Esophagus squamous epithelium (tissue), 5 donors: ENCODE measurements at places on chromosomes 3 and 15.

GRCh38 chr3:15206662-15207576 is 873 bp downstream of the CAPN7 start:
- H3K27me3 ChIP-seq = no peaks in the 10 kb centered on the region
- no peaks in the 10 kb centered on the region for H3K36me3 ChIP-seq
- no peak for DNase-seq

DNA sequence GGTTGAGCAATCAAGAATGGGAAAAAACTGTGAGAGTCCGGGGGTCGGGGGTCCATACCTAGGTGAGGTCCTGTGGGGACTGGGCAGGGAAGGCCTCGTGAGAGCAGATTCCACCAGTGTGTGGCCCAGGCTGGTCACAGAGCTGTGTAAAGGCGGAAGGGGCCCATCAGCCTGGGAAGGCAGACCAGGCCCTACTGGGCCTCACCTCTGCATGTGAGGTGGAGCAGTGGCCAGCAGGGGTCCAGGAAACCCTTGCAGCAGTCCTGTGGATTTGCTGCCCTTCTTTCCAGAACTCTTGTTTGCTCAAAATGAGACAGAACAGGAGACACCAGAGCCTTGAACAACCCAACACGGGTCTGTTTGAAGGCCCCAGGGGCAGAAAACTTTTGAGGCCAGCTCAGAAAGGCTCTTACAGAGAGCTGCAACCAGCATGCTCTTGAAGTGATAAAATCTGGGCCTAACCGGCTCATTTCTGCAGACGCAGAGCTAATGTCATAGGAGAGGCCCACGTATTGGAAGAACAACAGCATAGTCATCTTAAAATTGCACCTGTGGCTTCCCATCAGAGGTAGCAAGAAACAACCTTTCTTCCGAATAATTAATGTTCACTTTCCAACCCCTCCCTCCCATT is 30.3 kb upstream of the HHATL start:
- H3K27me3 ChIP-seq = no peaks in the 10 kb centered on the region
- no peaks in the 10 kb centered on the region for H3K4me1 ChIP-seq
- no peak for DNase-seq
- H3K27ac ChIP-seq = no peak overlapping the region

DNA sequence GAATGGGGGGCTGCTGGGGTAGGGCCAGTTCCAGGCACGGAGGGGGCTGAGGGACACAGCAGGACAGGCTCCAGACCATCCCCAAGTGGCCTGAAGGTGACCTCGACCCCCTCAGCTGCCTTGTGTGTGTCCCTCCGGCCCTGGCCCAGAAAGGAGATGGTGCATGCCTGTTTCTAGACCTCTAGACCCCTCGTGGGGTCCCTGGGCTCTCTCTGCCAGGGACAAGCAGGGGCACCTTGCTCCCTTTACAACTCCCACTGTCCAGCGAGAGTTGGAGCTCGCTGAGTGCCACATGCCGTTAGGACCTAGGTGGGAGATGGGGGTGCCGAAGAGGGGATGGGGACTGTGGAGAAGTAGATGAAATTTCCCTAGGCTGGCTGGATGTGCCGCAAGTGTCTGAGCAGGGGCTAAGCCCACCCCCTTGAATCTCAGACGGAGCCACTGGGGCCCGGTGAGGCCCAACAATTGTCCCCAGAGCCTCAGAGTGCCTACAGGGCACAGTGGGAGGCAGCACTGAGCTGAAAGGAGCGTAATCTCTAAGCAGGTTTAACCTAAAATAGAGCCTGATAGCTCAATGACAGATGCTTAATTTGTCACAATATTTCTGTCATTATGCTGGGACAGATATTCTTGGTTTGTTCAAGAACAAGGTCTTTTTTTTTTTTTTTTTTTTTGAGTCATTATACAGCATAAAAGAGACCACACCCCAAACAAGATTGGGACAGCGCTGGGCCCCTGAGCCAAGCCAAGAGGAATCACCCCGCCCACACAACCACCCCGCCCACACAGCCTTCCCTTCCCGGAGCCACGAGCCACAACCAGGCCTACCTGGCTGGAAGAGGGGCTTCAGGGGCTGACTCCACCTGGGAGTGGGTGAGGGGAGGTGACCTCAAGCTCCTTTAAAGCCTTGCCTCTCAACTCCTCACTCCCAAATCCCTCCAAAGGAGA is 23.6 kb upstream of the KLF13 start:
- no peaks in the 10 kb centered on the region for H3K36me3 ChIP-seq
- no peak overlapping the region for H3K27ac ChIP-seq
- H3K4me1 ChIP-seq = peaks cover 8% of the 10 kb centered on the region
- H3K4me3 ChIP-seq = no peak overlapping the region
- no peaks in the 10 kb centered on the region for H3K27me3 ChIP-seq

- H3K27me3 ChIP-seq = no peaks in the 10 kb centered on the region
- H3K4me3 ChIP-seq = no peak overlapping the region
- H3K4me1 ChIP-seq = peaks cover 9% of the 10 kb centered on the region
- DNase-seq = no peak
- H3K27ac ChIP-seq = no peak overlapping the region
Observed at GRCh38 chr15:100461049-100461448, 67.7 kb downstream of the CERS3 start.

DNA sequence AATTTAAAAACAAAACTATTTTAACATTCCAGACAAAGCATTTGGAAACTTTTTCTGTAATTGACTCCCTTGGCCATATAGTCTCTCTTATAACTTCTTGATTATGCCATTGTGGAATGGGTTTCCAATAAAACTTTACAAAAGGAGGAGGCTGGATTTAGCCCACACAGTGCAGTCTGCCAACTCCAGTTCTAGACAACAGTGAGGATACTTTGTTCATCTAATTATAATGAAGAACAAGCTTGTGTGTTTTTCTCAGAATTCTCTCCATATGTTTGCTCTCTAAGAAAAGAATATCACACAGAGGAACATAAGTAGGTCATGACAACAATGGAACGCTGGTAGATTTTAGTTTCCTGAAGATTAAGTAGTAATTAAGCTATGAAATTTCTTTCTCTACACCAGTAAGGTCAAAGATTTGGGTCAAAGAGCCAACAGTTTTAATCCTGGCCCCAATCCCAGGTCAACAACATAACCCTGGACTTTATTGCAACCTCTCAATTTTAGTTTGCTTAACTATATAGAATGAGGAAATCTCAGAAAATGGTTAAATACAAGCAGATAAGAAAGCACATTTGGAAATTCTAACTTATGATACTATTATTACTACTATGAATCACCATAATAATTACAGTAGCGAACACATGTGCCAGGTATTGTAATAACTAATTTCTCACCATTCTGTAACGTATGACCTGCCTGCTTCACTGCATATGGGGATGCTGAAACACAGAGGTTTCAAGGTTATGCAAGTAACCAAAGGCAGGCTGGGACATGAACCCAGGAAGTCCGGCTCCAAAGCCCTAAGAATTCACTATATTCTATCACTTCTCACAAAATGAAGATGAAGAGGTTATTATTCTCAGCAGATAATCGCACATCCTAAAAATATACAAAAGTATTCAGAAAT is 65.7 kb downstream of the TJP1 start:
- no peaks in the 10 kb centered on the region for H3K27me3 ChIP-seq
- no peak overlapping the region for H3K27ac ChIP-seq
- no peaks in the 10 kb centered on the region for H3K4me1 ChIP-seq

DNA sequence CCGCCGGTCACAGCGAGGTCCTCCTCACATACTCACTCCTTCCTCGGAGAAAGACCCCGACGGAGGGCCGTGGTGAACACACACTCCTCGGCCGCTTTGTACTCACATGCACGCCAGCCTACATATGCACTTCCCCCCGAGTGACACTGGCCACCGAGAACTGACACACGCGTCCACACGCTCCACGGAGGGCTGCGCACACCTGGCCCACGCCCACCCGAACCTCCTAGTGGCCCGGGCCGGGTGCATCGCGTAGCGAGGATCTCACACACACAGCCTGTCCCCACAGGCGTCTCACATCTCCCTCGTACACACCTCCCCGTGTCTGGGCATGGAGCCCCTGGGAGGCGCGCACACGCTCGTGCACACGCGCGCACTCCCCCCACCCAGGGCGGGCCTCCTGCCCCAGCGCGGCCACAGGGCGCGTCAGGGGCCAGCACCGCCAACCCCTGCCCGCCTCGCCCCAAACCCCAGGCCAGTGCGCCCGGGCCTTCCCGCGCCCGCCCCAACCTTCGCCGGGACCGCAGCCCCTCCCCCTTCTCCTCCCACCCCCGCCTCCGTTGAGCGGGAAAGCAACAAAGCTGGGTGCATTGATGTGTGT is 411 bp upstream of the C3orf70 start:
- peak overlapping the region; percentile 72 for H3K4me3 ChIP-seq
- H3K36me3 ChIP-seq = no peaks in the 10 kb centered on the region
- no peaks in the 10 kb centered on the region for H3K4me1 ChIP-seq
- no peak for DNase-seq

DNA sequence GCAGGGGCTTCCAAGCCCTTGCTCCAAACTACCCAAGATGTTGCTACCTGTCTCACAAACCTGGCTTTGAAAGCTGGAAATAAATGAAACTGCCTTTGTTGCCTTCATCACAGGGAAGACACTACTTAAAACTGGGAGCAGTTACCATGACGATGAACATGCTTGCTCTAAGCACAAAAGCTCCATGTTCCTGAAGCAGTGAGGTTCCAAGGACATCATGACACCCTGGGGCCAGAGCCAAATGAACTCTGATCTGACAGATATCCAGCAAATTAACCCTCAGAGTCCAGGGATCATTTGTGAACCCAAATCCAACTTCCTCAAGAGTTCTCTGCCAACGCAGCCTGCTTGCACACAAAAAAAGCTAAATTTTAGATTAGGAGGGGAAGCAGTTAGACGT is 10.7 kb downstream of the TRAIP start:
- no peak overlapping the region for H3K27ac ChIP-seq
- no peak for DNase-seq
- H3K36me3 ChIP-seq = no peaks in the 10 kb centered on the region

GRCh38 chr3:16801698-16802097 is 83.1 kb upstream of the PLCL2 start:
- H3K27me3 ChIP-seq = no peaks in the 10 kb centered on the region
- no peaks in the 10 kb centered on the region for H3K4me1 ChIP-seq
- no peak overlapping the region for H3K27ac ChIP-seq
- H3K4me3 ChIP-seq = no peak overlapping the region
- no peaks in the 10 kb centered on the region for H3K36me3 ChIP-seq
